ENCODE measurements at places on chromosomes 12 and 14.

DNA sequence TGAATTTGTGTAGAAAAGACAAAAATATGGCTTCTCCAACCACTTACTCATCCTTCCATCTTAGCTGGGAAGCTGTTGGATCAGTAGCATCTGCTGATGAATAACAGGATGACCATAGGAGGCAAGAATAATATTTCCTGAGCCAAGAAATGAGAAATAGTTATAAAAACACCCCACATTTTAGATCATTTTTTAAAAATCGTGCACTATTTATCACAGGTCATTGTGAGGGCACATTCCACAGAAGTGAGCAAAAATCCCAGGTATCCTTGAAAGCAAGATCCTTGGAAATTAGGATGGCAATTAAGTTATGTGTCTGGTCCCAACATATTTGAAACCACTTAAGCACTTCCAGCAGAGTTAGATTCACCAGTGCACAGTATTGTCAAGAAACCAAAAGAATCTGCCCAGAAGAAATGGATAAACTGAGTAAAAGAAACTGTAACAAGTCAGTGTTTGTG is 8.4 kb downstream of the FAR2 start:
- DNase-seq, result no peak

DNA sequence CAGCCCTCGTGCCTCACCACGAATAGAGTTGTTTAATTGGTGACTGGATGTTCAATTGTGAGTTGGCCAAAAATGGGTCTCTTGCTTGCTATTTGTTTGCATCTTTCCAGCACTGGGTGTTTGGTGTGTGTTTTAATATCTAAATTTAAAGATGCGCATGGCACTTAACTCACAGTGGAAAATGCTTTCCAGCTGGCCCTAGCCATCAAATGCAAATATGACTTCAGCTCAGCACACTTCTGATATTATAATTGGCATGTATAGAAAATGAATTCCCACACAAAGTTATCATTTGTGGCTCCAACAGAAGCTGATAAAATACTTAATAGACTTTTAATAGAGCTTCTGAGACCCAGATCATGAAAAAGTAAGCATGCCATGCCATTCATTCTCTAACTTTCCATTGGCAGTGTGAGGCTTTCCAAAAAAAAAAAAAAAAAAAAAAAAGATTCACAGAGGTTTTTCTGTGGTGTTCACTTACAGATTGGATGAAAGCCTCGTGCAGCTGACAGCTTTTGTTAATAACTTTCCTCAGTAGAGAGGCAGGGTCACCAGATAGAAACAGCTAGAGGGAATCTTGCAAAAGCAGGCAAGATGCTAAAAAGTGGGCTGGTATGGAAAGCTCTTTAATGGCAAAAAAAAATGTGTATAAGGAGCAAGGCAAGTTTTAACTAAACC is 425.2 kb downstream of the GALC start:
- no peak for DNase-seq

DNA sequence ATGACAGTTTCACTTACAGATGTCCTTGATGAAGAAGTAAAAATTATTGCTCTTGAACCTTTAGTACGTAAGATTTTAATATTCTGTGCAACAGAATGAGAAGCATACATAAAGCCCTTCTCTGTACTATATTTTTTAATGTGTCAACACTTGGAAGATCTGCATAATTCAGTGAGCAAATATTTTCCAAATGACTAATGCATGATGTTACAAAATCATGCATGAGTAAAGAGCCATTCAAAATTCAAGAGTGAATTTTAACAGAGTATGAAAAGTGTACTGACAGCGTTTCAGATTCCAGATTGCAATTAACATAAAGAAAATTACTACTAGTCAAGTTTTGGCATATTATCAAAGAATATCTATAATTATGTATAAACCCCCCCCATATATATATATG is 101.4 kb upstream of the BBS10 start:
- DNase-seq, result no peak

DNA sequence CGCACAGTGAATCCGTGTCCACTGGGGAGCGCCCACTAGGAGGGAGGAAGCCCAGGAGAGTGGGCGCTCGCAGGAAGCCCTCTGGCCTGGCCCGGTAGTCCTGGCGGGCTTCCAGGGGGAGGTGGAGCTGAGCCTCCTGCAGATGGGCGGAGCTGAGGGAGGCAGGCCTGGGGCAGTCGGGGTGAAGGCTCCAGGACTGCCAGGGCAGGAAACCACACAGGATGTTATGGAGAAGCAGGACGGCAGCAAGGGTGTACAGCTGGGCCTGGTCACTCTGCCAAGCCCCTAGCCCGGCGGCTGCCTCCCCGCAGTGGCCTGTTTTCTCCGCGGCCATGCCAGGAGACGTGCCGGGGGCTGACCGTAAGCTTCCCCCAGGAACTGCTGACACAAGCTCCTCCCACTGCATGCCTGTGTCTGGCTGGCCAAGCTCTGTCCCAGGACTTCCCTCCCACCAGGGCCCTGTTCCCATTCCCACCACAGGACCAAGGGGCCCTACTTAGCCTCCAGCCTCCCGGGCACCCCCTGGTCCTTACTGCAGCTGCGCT is 143.4 kb upstream of the C14orf180 start:
- no peak for DNase-seq

GRCh38 chr12:4191642-4192041 is 81.9 kb upstream of the CCND2 start:
- DNase-seq, result no peak

- no peak for DNase-seq
These were observed 161.0 kb downstream of the SAMD4A start for GRCh38 chr14:54727929-54728328.

DNA sequence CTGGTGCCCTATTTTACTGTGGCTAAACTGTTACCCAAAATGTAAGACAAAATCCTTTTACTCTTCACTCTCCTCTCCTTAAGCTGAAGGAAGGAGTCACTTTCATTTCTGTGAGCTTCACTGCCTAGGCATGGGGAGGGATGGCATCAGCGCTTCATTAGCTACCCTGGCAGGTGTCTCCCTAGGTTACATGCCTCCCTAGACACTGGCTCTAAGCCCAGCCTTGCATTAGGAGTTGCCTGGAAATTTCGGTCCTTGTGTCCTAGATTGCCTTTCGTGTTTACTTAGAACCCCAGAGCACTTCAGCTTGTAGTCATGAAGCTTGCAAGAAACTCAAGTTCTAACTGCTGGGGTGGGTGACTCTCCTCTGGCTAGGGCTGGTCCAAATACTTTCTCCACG is 520.5 kb upstream of the STXBP6 start:
- no peak for DNase-seq
